ENCODE measurements at places on chromosomes 4 and X. TPM values are rescaled to one million over a fixed set of nuclear protein-coding genes. Genes with fewer than 3 reads are reported as not detected.

GRCh38 chrX:23752740-23753415 lies 9.8 kb upstream of the ACOT9 start:
- H3K4me1 ChIP-seq, result no peaks in the 10 kb centered on the region
- H3K36me3 ChIP-seq, result no peaks in the 10 kb centered on the region
- H3K27ac ChIP-seq, result no peak overlapping the region
- no peak overlapping the region for H3K4me3 ChIP-seq
- H3K27me3 ChIP-seq, result no peaks in the 10 kb centered on the region
- DNase-seq, result no peak

DNA sequence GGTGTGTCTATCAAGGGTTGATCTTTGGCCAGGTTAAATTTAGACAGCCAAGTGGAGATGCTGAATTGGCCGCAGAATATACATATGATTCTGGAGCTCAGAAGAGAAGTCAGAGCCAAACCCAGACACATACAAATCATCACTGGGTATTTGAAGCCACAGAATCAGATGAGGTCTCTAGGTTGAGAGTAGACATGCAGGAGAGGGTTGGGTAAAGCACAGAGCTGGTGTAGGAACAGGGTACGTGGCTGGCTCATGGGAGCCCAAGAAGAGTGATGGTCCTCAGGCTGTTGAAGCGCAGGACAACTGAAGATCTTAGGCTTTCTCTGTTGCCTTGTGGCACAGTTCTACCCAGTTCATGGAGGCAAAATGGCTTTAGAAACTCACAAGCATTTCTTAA lies 37.7 kb downstream of the ADAMTS3 start:
- H3K27ac ChIP-seq, result no peak overlapping the region
- no peaks in the 10 kb centered on the region for H3K4me1 ChIP-seq
- no peak for DNase-seq

DNA sequence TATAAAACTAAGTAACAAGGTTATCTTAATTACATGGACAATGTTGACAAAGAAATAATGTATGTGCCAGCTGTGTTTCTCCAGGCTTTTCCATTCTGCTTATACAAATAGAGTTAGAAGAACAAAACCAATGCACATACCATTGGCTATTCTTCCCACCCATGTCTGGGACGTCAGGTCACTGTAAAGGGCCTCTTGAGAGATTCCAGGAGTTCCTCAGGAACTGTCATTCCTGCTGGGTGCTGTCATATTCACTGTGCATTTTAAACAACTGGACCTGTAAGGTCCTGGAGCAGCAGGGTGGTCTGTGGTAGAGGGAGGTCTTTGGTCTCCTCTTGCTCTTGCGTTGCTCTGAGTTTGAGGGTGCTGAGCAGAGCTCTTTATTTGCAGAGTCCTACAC lies 74.6 kb upstream of the AP1S2 start:
- peaks cover 43% of the 10 kb centered on the region for H3K4me1 ChIP-seq
- no peaks in the 10 kb centered on the region for H3K27me3 ChIP-seq
- no peak overlapping the region for H3K4me3 ChIP-seq
- DNase-seq, result no peak
- no peak overlapping the region for H3K27ac ChIP-seq

Gene RASSF6
- total RNA-seq, result not detected

Gene IQSEC2
- 8.3 TPM for total RNA-seq

Gene RNF4
- 96.4 TPM for total RNA-seq

Gene CITED1
- total RNA-seq, result 1.9 TPM

Gene SYTL4
- total RNA-seq, result 0.39 TPM

DNA sequence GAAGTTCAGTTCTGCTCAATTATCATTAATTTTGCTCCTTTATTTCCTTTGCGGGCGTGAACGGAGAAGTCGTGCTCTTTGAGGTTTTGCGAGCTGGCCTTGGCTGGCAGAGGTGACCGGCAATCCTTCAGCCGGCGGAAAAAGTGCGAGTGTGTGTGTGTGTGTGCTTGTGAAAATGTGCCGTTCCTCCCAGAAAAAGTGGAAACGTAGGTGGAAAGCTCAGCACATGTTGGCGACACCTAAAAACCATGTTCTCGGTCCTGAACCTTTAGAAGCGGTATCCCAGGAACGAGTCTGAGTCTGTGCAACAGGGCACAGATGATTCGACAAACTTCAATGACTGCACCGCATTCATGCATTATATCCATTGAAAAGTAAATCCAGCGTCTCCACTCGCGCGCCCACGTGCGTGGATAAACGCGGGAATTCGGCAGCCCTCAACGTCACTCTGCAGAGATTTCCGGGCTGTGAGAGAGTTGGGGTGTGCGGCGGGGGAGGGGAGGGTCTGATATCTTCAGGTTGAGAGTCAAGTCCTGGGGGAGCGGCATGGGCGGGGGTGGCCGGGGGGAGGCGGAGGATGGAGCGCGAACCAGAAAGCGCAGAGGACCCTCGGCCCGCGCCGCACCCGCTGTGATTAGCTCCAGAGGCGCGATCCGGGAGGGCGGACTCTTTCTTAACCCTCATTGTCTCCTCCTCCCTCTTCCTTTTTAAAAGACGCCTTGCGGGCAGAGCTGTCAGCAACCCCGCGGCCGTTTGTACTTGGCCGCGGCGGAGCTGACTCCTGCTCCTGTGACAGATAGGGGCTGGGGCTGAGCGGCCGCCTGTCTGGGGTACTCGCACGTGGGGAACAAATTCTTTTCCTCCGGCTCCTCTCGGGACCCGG lies at the start of gene SHISA3:
TSS of gene SHISA3 (plus strand) at position 737 of the 883 bp plus-strand sequence. CDS start 569 bp downstream, outside the sequence.
- H3K27me3 ChIP-seq, result peaks cover 82% of the 10 kb centered on the region
- peaks cover 17% of the 10 kb centered on the region for H3K4me1 ChIP-seq
- H3K36me3 ChIP-seq, result no peaks in the 10 kb centered on the region

DNA sequence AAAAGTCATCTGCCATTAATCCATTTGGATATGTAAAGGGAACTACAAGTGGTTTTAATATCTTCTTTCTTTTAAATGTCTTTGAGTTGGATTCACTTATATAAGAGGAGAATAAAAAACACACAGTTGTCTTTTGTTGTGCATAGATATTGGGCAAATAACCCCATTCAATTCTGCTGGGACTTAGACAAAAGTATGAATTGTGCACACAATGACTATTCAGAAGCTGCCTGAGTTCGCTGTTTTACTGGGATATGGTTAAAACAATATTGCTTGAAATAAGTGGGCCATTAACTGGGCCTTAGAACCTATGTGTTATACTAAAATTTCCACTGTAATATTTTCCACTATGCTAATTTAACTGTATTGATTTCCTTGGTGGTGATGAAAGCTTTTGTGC lies 71.7 kb downstream of the PCYT1B start:
- no peaks in the 10 kb centered on the region for H3K27me3 ChIP-seq
- no peak overlapping the region for H3K27ac ChIP-seq
- H3K4me1 ChIP-seq, result no peaks in the 10 kb centered on the region
- H3K36me3 ChIP-seq, result no peaks in the 10 kb centered on the region
- no peak for DNase-seq

DNA sequence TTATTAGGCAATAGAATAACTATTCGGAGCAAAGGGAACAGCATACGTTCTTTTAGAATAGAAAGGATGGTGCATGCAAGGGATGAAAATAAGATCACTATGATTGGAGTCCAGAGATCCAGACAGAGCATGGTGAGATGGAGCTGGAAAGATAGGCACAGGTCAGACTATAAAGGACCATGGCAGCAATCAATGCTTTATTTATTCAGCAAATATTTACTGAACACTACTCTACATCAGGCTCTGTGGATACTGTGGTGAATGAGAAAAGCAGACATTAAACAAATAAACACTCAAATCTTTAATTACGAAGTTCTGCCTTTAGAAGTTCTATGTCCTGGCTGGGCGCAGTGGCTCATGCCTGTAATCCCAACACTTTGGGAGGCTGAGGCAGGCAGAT lies 44.7 kb upstream of the ACSL4 start:
- H3K4me1 ChIP-seq, result no peaks in the 10 kb centered on the region
- H3K27me3 ChIP-seq, result no peaks in the 10 kb centered on the region
- DNase-seq, result no peak
- no peak overlapping the region for H3K4me3 ChIP-seq

GRCh38 chr4:148200960-148201359 lies 241.3 kb downstream of the NR3C2 start:
- no peak overlapping the region for H3K27ac ChIP-seq
- H3K4me3 ChIP-seq, result no peak overlapping the region
- H3K27me3 ChIP-seq, result no peaks in the 10 kb centered on the region
- H3K36me3 ChIP-seq, result peaks cover 3% of the 10 kb centered on the region
- H3K4me1 ChIP-seq, result peaks cover 42% of the 10 kb centered on the region
- no peak for DNase-seq

DNA sequence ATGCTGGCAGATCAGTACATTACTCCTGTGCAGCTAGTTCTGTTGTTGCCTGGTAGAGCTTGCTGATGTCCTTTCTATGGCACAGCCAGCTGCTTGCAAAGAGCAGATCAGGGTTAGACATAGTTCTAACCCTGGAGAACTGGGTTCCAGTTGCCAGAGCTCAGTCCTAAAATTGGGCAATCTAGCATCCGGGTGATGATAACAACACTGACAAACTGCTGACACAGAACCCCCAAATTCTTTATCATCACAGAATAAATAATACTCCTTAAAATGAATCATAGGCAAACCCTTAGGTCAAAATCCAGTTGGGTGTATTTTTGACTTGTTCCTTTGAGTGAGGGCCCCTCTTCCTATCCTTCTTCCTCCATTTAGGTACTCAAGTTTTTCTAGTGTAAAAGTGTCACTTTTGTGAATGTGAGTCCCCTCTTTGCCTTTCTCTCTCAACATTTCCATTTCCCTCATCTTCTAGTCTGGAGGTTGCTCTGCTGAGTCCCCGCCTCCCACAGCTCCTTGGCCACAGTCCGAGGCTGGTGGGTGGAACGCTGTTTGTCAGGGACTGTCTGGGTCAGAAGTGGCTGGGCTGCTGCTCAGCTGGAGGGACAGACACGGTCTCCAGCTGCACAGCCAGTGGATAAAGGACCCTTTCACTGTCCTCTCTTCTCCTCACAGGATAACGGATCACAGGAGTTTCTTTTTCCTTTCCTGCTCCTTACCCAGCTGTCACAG lies 93.6 kb upstream of the RASGEF1B start:
- H3K27me3 ChIP-seq, result no peaks in the 10 kb centered on the region
- H3K27ac ChIP-seq, result peak overlapping the region; percentile 11
- no peaks in the 10 kb centered on the region for H3K36me3 ChIP-seq
- H3K4me1 ChIP-seq, result peaks cover 11% of the 10 kb centered on the region

DNA sequence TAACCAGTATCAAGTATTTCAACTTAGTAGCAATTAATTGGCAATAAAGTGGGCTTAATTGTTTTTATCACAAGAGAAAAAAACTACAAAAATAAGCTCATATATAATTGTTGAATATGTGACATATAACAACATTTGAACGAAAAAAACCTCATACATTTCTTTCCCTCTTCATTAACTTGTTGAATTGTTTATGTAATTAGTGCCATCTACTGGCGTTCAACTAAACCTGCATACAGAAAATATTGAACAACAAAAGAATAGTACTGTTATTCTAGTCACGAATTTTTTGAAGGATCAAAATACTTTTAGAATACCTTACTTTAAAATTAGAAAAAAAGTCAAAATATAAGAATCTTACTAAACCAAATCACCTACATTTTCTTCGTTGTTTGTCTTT lies 586.5 kb upstream of the FTHL17 start:
- H3K4me1 ChIP-seq, result no peaks in the 10 kb centered on the region
- H3K4me3 ChIP-seq, result no peak overlapping the region
- no peaks in the 10 kb centered on the region for H3K27me3 ChIP-seq

DNA sequence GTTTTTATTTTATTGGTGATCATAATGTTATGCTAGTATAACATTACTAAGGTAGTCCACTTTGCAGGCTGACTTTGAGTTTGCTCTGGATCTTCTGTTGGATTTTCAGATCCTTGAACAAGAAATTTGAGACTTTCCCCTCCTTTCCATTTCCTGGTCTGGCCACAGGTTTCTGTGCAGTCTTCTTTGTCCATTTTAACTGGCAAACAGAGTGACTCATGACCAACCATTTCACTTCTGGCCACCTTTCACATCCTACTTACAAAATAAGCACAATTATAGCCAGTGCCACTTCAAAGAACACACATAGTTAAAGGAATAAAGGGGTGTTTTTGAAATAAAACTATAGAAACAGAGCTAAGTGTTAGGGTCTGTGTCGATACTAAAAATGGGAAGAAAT lies 8.4 kb downstream of the ANK2 start:
- H3K27ac ChIP-seq, result no peak overlapping the region
- H3K36me3 ChIP-seq, result no peaks in the 10 kb centered on the region
- DNase-seq, result no peak

DNA sequence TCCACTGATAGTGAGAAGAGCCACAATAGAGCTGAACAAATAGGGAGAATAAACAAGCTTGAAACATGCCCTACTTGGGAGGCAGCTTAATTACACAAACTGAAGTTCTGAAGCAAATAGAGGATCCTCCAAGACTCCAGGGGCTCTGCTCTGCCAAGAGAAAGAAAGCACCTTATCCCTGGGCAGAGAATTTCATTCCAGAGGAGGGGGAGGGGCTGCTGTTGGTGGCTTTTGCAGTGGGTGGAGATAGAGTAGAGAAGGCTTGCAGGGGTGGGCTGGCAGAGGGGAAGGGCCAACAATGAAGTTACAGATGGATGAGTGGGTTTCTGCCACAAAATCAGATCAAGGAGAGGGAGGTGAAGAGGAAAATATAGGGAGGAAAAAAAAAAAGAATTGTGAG lies 1.0 kb upstream of the LPAR4 start:
- peaks cover 37% of the 10 kb centered on the region for H3K4me1 ChIP-seq
- H3K4me3 ChIP-seq, result peak overlapping the region; percentile 49
- H3K27me3 ChIP-seq, result no peaks in the 10 kb centered on the region
- H3K27ac ChIP-seq, result peak overlapping the region; percentile 83

Gene NIPAL1
- total RNA-seq, result 1.2 TPM

- DNase-seq, result no peak
- H3K27ac ChIP-seq, result peak overlapping the region; percentile 92
- H3K4me1 ChIP-seq, result peaks cover 31% of the 10 kb centered on the region
- H3K27me3 ChIP-seq, result no peaks in the 10 kb centered on the region
- H3K4me3 ChIP-seq, result peak overlapping the region; percentile 6
- no peaks in the 10 kb centered on the region for H3K36me3 ChIP-seq
These were observed 85.7 kb upstream of the UCP1 start for GRCh38 chr4:140654495-140654814.

DNA sequence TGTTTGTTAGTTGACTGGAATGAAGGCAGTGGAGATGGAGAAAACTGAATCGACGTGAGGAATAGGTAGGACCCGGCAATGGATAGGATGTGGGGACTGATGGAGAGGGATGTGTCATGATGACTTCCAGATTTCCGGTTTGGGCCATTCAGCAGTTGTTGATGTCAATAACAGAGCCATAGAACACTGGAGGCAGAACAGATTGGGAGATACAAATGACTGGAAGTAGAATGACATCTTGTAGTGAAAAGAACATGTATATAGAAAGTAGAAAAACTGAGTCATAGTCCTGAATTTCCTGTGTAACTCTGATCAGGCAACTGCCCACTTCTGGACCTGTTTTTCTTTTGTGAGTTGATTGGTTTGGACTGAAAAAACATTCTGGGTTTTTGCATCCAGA lies 24.5 kb downstream of the CETN2 start:
- no peaks in the 10 kb centered on the region for H3K36me3 ChIP-seq
- H3K4me3 ChIP-seq, result no peak overlapping the region
- no peak for DNase-seq
- H3K27me3 ChIP-seq, result no peaks in the 10 kb centered on the region

Gene TKTL2
- total RNA-seq, result not detected

Gene HSD17B13
- total RNA-seq, result 0.60 TPM

Gene PPID
- 106 TPM for total RNA-seq

GRCh38 chrX:154439841-154440240 lies 2.9 kb downstream of the GDI1 start:
- H3K27ac ChIP-seq, result no peak overlapping the region
- no peak for DNase-seq
- no peaks in the 10 kb centered on the region for H3K4me1 ChIP-seq
- H3K27me3 ChIP-seq, result no peaks in the 10 kb centered on the region
- no peak overlapping the region for H3K4me3 ChIP-seq
